Fibroblast of mammary gland (primary cell): ENCODE measurements at places on chromosomes 4 and X.
A peak's percentile ranks its signal among the peaks of the same experiment; 100 is the strongest.

- no peak for DNase-seq
Measured at GRCh38 chr4:163932504-163932903, 438.0 kb downstream of the TMA16 start.

DNA sequence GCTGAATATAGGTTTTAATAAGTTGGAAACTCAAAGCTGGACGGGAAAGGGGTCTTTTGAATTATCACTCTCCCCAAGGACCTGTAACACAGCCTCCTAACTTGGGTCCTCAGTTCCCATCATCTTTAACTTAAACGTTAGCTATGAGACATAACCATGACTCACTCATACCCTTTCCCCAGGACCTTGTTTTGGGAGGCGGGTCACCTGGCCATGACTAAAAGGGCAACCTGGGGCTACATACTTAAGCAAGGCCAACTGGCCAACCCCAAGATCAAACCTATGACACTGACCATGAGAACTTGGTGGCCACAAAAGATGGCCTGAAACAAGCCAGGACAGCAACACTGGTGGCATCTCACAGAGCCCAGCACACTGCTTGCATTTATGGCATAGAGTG is 89.0 kb downstream of the SH3KBP1 start:
- peak; percentile 28 for DNase-seq

DNA sequence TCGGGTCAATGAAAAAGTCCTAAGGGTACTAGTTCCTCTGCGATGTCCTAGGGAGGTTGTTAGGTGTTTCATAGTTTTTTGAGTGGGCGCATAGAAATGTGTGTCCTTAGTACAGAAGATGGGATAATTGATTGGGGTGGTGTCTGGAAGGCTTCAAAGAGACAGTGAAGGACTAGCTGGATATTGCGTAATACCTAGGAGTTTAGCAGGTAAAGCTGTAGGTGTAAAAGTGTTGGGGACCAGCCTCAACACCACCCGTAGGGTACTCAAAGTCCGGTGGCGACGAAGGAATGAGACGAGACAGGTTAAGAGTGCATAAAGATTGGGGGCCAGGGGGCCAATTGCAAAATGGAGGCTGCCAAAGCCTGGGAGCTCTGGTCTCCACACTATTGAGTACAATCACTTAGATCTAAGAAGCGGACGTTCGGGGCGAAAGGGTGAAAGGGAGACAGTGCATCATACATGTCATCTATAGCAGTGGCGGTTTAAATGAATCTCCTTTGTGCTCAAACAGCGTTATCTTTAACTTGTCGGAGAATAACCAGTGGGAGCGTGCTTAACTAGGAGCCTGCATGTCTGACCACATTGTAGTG is 1.0 kb downstream of the TRMT44 start:
- DNase-seq = no peak

- peak; percentile 16 for DNase-seq
Measured at GRCh38 chr4:6633091-6633906, 7.2 kb upstream of the MRFAP1 start.

DNA sequence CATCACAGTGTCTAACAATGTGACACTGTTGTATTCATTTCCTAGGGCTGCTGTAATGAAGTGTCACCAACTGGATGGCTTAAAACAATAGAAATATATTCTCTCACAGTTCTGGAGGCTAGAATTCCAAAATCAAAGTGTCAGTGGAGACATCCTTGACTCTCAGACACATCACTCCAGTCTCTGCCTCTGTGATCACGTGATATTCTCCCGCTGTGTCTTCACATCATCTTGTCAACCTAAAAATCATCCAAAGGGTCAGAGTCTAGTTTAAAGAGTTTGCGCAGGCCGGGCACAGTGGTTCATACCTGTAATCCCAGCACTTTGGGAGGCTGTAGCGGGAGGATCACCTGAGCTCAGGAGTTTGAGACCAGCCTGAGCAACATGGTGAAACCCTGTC is 36.6 kb upstream of the HPSE start:
- no peak for DNase-seq

DNA sequence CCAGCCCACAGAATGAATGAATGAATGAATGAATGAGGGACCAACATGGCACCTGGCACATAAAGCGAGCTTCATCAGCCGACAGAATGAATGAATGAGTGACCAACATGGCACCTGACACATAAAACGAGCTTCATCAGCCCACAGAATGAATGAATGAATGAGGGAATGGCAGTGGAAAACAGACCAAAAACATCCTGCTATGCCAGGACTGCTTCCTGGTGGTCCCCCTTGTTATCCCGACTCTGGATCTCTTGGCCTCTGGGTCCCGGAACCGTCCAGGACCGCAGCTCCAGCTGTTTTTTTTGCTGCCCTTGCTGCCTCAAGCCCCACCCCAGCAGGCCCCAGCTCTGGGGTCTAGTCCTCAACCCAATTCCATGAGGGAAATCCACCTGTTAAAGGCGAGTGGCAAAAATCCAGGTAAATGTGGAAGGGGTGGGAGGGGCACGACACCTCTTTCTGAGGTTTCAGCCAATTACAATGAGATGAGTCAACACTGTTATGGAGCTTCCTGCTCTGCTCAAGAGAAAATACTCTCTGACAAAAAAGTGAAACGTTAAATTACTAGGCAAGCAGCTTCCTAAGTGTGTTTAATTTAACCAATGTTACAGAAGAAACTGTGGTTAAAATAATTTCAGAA is 72.0 kb upstream of the MTNR1A start:
- DNase-seq = peak; percentile 16

DNA sequence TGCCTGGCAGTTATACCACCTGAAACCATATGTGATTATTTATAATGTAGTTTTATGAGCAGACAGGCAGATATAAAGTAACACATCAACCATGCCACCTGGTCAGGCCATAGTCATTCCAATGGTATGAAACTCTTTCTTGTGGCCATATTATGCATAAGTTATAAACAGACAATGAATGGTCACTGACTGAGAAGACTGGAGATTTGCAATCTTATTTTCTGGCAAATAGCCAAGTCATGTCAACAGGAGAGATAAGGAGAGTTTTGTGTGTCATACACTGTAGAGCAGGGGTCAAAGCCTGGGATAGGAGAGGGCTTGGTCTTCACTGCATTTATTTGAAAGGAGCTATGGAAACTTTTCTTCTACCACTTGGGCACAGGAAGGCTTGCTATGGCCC is 29.5 kb downstream of the SORBS2 start:
- DNase-seq = peak; percentile 50

GRCh38 chr4:184544788-184545409 is 70.5 kb upstream of the IRF2 start:
- peak; percentile 29 for DNase-seq

DNA sequence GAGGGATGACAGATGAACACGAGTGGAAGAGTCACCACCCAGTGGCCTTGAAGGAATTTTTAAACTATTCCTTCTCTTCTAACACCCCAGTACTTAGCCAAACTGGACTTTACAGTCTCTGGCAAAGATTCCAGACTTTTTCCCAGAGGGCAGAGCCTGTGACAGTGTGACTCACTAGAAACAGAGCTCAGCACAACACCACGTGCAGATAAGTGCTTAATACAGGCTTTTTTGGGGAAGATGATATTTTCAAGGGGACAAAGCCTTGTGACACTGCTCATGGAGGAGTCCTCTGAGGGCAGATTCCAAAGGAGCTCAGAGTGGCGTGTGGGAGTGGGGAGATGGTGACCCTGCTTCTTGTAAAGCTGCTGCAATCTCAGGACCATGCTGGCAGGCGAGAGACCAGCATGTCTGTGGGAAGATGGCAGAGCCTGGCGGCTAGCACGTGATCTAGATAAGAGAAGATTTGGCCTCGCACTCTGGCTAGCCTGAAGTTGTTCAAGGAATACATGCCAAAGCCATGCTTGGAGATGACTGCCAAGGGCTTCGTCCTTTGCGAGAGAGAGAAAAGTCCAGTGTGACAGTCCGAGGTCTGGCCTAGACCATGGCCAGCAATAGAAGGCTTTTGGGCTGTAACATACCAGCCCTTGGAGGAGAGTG is 2.4 kb downstream of the RAB33A start:
- DNase-seq = peak; percentile 74

DNA sequence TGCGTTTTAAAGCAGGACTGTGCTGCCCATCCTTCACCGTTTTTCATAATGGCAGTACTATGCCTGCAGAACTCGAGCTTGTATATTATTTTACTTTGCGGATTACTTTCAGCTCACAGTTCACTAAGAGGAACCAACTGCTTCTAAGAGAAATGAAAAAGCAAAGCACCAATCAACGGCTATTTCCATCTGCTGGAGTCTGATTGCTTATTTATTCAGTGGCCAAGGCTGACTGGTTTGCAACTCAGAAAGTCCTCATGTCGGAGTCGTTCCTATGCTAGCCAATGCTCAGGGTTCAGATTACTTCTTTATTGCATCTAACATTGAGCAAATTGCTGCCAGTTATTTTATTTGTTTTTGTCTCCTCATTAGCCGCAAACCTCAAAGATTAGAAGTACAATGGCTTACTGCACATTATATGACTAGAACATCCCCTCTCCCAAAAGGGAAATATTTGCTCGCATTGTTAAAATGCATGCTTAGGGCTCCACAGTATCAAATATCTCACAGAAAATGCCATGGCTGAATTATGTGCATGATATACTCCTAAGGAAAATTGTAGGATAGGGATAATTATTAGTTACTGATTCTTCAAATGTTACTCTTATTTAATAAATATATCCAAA is 1628.2 kb upstream of the ADGRL3 start:
- DNase-seq = no peak

DNA sequence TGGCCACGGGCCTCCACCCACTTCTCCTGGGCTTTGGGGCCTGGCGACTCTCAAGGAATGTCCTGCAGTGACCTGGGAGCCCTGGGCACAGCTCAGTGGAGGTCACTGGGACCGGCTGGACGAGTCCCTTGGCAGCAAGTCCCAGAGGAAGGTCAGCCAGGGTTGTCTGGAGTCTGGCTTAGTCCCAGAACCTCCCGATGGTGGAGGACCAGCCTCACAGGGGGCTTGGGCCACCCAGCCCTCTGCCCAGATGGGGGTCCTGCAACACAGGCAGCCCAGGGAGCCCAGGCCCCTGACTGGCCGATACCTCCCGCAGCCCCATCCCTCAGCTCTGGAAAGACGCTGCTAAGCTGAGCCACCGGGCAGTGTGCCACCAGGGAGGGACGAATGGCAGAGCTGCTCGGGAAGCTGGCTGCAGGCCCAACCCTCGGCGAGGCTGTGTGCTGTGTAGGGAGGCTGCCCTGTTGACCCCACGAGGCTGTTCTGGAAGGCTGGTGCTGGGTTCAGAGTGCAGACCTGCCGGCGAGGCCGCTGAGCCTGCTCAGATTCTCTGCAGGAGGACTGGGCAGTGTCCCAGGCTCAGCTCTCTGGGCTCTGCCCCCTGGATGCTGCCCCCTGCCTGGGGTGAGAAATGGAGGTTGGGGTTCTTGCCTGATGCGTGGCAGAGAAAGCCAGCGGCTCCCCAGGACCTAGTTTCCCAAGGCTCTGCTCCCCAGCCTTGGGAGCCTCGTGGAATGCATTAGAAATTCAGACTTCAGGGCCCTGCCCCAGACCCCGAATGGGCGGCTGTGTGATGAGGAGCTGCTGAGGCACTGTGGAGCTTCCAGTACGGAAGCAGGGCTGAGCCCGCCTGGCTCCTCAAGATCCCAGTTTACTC is 61.7 kb downstream of the ADRA2C start:
- DNase-seq = peak; percentile 37

GRCh38 chr4:104976262-104976661 is 170.4 kb upstream of the TET2 start:
- DNase-seq = no peak

- DNase-seq = no peak
Measured at GRCh38 chr4:158130204-158130603, 42.6 kb downstream of the GASK1B start.

- peak; percentile 33 for DNase-seq
Measured at GRCh38 chrX:55758033-55758432, 40.5 kb downstream of the RRAGB start.

DNA sequence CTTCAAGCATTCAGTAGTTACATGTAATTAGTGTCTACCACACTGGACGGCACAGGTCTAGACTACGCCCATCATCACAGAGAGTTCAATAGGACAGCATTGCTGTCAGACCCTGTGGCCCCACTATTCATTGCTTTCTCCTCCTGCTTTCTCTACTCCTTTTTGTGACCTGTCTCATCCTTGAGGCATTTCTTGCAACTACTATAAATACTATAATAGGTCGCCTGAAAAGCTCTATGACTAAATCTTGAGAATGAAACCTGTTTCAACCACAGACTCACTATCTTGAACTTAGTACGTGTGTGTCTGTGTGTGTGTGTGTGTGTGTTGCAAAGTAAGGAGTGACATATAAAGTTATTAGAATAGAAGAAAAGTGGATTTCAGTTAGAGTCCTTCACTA is 252.9 kb upstream of the KLF3 start:
- no peak for DNase-seq

DNA sequence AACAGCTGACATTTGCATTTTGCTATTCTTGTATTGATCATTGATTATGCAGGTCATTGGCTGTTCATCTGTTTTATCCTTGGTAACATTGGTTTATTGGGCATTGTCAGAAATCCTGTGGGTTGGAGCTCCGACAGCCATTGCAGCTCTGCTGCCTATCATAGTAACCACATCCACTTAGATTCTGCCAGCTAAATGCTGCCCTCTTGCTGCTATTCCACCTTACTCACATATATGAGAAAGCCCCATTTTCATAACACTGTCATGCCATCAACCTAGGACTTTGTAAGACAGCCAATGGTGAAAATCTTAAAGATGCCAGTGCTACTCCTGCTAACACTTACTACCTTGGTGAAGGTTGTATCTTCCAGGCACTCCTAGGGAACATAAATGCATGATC is 187.3 kb upstream of the CXCL13 start:
- DNase-seq = peak; percentile 8
